ENCODE measurements at places on chromosomes 6 and 20.

DNA sequence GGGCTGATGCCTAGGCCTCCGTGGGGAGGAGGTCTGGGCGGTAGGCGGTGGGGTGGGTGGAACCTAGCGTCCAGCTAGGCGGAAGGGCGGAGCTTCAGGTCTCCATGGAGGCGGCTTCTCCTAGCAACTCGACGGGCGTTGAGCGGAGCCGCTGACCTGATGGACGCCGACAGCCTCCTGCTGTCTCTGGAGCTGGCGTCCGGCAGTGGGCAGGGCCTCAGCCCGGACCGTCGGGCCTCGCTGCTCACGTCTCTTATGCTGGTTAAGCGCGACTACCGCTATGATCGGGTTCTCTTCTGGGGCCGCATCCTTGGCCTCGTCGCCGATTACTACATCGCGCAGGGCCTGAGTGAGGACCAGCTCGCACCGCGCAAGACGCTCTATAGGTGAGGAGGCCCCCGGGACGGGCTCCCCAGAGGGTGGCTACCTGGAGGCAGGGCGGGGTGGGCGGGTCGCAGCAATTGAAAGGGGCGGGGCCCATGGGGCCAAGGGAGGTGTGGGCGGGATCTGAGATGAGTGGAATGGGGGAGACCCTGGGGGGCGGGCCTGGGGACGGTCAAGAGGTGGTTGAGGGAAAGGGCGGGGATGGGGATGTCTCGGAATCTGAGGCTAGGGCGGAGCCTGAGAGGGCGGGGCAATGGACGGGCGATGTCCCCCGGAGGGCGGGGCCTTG is at the start of gene RSPH9:
TSS of gene RSPH9 (plus strand) at position 97 of the 673 bp plus-strand sequence. CDS start at position 160, 63 bp downstream.
- peak; percentile 83 for DNase-seq

GRCh38 chr20:19867074-19867473 is 109.0 kb downstream of the RIN2 start:
- DNase-seq: no peak

- DNase-seq: no peak
Measured at GRCh38 chr6:165676435-165677068, 13.5 kb upstream of the PDE10A start.

DNA sequence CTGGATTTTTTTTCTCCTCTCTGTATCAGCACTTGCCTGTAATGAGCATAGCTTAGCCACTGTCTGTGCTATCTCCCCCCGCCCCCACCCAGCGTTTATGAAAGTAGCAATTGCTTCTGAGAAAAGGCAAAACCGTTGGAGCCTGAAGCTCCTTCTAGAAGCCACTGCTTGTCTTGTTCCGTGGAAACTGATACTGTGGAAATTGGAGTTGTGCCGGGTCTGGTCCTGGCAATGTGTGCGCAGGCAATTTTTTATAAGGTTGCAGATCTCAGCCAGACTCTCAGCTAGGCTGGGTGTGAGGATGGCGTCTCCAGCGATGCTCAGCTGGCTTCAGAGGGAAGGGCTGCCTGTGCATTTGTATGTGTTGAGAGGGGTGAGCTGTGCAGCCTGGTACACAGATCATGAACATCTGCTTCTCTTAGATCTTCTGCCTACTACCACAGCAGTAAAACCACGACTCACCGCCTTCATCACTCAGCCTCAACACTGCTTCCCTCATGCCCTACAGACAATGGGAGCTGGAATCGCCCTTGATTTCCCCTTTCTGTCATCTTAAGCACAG is 72.4 kb upstream of the GTSF1L start:
- peak; percentile 24 for DNase-seq

GRCh38 chr6:33249732-33250630 is 21.7 kb downstream of the VPS52 start:
- no peak for DNase-seq

DNA sequence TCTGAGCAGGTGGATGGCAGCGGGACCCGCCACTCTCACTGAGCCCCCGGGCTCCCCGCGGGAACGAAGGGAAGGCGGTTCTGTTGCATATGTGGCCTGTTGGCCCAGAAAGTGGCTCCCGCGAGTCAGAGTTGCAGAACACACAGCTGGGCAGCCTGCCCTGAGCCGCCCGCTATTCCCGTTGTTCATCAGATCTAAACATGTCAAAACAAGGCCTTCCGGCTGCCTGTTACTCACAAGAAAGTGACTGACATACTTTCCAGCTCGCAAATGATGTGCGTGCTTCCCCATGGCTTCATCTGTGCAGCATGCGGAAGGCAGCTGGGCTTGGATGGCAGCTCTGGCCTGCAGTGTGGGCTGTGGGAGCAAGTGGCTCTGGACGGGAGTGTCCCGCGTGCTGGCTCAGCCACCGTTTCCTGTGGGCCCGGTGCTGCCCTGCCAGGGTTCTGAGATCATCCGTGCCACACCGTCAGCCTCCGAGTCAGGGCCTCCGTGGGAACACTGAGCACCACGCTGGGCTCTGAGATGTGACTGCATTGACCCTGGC is 227.3 kb downstream of the ERMARD start:
- no peak for DNase-seq

- DNase-seq: no peak
Measured at GRCh38 chr6:67881706-67882065, 753.4 kb upstream of the ADGRB3 start.

DNA sequence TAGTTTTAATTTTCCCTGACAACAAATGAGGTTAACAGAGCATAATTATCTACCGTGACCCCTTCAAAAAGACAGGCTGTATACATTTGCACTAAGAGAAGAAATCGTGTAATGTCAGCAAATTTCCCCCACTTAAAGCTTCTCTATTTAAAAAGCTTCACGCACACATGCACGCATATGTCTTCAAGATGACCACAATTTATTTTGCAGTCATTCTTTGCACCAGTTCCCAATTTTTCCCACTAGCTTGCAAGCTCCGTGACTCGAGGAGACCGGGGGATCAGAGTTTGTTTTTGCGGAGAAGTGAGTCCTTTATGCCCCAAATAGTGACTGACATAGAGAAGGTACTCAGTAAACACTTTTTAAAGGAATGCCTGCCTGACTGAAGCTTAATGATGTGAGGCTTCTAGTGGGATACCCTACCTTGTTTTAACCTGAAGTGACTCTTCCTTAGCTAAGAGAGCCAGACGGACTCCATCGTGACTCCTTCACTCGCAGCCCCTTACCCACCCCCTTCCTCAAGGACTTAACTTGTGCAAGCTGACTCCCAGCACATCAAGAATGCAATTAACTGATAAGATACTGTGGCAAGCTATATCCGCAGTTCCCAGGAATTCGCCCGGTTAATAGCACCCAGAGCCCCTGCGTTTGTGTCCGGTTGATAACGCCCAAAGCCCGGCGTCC is 9.3 kb upstream of the NQO2 start:
- peak; percentile 65 for DNase-seq

- no peak for DNase-seq
Measured at GRCh38 chr6:82298012-82298411, 50.5 kb upstream of the IBTK start.

DNA sequence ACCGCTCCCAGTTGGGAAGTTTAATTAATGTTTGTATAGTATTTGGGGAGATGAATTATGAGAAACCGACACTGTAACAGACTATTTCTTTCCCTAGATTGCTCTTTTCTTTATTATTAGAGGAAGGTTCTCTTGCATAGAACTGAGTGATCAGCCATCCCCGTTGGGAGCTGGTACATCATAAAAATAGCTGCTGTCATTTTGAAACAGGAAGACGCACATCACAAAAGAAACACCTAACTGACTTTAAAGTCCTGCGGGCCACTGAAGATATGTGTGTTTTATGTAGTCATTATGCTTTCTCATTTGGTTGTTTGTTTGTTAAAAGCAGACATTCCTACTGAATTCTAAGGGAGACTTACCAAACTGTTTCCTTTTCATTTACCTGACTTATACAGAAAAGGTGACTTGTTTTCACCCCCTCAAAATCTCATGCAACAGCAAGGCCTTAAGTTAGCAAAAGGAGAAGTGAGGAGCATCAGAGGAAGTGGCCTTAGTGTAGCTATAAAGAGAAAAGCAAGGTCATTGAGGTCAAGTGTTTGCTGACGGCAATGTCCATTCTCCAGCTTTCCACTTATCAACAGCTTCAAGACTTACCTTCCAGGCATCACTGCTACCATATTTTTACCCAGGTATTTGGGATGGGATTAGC is 91.0 kb downstream of the PKHD1 start:
- DNase-seq: no peak

DNA sequence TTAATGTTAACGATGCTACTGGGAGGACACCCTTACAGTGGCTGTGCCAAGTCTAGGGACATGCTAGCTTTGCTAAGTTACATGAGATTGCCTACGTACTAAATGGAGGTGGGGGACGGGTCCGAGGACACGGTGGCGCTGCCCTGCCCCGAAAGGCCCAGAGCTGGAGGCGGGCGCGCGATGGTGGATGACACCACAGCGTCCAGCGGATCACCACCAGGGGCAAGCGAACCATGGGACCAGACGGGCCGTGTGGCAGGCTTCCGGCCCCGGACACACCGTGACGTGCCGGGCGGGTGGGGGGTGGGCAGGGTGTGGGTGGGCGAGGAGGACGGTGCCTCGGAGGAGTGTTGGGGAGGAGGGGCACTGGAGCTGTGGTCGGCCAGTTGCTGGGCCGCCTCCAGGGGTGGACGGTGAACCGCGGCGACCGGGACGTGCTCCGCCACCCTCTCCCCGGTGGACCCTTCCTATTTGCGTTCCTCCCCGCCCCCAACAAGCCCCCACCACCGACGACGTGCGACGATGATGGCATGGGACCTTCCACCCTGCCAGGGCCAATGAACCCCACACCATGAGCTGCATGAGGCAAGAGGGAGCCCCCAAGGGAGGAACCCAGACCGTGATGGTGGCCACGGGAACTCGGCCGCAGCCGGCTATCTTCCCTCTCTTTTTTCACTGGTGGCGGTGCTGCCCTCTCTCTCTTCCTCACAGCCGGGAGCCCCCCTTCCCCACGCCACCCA is 773.3 kb upstream of the DEFB115 start:
- no peak for DNase-seq

- peak; percentile 56 for DNase-seq
Measured at GRCh38 chr6:136967876-136968752, 46.0 kb downstream of the SLC35D3 start.

DNA sequence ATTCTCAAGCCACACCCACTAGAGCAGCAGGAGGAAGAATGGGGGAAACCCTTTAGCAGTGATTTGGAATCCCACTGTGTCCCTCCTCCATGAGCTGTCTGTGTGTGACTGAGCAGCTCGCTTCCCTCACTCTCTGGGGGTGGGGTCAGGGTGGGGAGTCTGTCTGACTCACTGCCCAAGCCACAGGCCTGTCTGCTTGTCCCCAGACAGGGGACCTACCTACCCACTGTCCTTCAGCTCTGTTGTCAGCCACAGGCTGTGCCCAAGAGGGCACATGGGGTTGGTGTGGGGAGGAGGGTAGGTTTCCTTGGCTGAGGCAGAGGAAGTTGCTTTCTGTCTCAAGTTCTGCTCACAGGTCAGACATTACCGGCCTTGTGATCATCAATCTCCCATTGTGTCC is 127.0 kb downstream of the MAFB start:
- DNase-seq: no peak
